ENCODE measurements at places on chromosomes 13 and 19. TPM values are rescaled to one million over a fixed set of nuclear protein-coding genes. Genes with fewer than 3 reads are reported as not detected.

The SOX1 gene
- not detected for total RNA-seq

The ACP7 gene
- total RNA-seq = not detected

The CCDC8 gene
- 1.1 TPM for total RNA-seq

The RHPN2 gene
- 68.3 TPM for total RNA-seq

DNA sequence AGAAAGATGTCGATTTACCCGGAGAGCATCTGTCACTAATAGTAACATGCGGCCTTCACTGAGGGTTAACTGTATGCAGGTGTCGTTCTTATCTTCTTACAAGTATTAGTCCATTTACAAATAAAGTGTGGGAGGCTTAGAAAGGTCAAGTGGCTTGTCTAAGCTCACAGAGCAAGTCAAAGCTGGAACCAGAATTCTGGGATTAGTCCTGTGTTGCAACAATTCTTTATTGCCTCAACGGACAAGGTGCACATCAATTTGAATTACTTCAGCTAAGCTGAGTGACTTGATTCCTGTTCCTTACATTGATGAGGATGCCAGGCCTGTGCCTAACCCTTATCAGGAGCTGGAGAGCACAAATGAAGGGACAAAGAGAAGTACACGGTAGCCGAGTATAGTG lies 1193.6 kb downstream of the UQCRFS1 start:
- no peak for DNase-seq

The TEKTIP1 gene
- total RNA-seq = 2.5 TPM

GRCh38 chr13:72983085-72983768 lies 75.6 kb upstream of the KLF5 start:
- peak; percentile 45 for DNase-seq

DNA sequence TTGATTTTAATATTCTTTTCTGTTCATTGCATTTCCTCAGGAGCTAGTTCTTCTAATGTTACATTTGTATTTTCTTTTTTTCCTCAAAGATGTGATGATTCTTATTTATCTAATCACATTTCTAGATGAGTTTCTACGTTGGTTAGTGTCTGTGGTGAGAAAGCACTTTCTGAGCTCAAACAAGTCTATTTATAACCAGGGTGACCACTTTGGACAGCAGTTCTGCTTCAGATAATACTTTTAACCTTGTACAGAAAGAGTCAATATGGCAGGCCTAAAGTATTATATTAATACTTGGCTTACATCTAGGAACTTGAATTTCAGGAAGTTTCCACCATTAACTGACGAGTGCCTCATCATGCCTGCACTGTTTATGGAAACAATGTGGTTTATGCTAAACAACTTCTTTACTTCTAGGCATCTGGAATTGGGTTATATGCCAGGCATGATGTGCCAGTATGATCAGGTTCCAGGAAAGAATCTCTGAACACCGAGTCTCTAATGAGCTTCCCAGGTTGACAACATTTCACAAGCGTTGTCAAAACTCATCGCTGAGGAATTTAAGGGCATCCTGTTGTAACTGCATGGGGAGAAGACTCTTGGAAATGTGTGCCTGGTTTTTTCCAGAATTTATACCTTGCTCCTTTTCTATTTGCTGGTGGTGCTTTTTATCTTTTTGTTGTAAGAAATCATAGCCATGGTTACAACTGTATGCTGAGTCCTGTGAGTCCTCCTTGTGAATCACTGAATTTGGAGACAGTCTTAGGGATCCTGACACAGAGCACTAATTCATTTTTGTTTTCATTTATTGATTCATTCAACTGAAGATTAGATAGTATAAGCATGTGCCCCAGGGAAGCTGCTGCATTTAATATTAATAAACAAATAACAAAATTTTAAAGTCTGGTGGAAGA lies 344.4 kb upstream of the PCDH9 start:
- DNase-seq = no peak

DNA sequence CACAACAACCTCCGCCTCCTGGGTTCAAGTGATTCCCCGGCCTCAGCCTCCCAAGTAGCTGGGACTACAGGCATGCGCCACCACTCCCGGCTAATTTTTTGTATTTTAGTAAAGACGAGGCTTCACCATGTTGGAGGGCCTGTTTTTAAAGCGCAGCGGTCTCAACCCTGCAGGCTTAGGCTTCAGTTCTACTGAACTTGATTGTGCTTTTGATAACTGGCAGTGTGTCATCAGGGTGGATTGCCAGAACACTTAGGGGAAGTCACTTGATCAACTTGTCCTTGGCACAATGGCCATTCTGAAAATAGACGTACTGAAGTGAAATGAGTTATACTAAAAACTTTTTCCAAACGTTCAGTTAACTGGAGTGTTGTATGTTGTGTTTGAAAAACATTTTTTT lies 472.2 kb downstream of the KLF5 start:
- DNase-seq = no peak

DNA sequence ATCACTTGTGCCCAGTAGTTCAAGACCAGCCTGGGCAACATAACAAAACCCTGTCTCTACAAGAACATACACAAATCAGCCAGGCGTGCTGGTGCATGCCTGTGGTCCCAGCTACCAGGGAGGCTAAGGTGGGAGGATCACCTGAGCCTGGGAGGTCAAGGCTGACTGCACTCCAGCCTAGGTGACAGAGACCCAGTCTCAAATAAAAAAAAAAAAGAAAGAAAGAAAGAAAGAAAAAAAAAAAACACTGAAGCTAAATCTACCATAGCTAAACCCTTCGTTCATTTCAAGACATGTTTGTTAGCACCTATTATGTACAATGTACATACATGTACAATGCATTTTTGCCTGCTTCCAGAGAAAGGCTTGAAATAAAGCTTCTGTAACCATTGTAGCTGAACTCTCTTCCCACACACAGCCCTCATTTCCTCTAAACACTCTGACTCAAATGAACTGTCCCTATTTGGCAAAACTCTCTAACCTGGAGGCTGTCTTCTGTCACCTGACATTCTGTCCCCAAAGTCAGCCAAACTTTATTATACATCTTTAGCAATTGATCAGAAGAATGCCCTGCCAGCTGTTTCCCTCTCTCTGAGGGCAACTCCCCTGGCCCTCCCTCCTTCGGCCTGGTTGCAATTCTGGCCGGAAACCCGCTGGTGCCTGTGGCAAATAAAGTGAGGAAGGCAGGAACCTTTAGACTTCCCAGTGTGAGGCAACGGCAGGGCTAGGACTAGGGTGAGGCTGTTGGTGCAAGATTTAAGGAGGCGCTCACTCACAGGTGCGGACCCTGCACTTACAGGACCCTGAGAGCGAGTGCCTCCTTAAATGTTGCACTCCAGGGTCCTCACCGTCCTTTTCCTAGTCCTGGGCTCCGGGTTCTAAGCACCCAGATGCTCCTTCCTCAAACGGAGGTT lies 1.8 kb downstream of the ETHE1 start:
- DNase-seq = peak; percentile 87

DNA sequence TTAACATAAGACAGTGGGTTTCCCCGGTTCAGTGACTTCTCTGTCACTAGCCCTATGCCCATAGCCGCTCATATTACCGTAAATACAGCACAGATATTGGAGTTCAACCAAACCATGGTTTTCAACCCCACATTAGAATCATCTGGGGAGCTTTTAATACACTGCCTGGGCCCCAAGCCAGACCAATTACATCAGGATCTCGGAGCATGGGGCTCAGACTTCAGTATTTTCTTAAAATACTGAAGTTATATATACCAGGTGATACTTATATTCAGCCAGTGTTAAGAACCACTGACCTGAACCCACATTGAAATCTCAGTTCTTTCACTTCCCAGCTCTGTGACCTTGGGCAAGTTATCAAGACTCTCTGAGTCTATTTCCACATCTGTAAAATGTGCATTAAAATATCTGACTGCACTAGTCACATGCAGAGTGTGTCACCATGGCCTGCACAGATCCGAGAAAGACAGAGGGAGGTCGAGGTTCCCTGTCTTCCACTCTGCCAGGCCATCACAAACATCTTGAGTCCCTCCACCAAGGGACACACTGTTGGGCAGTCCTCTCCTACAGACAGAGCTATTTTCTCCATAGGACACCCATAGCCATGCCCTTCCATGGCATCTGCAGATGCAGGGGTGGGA lies 32.2 kb upstream of the IPO5 start:
- DNase-seq = no peak

DNA sequence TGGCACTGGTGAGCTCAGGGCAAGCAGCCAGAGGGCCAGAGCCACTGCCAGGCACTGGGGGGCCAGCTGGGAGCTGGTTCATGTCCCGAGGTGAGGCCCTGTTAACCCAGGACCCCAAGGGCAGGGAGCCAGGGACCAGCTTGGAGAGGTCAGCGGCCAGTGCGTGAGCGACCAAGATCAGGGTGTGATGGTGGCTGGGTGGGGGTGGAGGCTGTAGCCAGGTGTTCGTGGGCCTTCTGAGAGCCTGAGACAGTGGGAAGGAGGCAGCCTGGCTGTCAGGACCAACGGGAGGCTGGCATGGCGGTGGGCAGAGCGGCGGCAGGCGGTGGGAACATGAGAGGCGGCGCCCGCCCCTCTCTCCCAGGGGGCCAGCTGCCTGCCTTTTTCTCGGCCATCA lies 8.1 kb upstream of the KPTN start:
- no peak for DNase-seq

- DNase-seq = no peak
These were observed 188.9 kb upstream of the SERP2 start for GRCh38 chr13:44184740-44185139.

The SIGLEC8 gene
- 0.27 TPM for total RNA-seq

The RGS9BP gene
- not detected for total RNA-seq

The COX7A1 gene
- total RNA-seq = not detected

DNA sequence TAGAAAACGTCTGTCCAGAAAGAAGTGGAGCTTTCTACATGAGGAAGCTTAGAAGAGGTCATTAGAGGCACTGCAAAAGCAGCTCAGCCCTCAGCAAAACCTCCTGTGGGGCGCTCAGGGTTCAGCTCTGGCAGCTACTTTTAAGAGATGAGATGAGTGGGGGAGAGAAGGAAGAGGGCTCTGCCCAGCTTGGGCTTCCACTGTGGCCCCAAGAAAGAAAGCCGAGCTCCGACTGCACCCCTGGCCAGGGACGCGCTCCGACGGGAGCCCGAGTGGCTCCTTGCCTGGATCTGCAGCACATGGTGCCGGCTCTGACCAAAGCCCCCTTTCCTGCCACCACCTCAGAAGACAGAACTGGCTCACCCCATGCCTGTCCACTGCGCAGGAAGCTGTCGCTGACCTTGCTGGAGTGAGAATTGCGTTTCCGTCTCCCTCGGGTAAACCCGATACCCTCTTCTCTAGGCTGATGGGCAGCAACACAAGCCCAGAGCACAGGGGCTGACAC lies 36.4 kb downstream of the NAXD start:
- no peak for DNase-seq

The PSG3 gene
- not detected for total RNA-seq

The PSG1 gene
- total RNA-seq = not detected

GRCh38 chr13:23996456-23996855 lies 99.2 kb upstream of the C1QTNF9B start:
- no peak for DNase-seq

- DNase-seq = no peak
These were observed 270.6 kb downstream of the SLITRK6 start for GRCh38 chr13:85528491-85529217.

The CYP4F12 gene
- 406 TPM for total RNA-seq

Measured in transverse colon (tissue), 4 donors.